Stromal cell of bone marrow (primary cell): ENCODE measurements at places on chromosomes 2 and 18.

GRCh38 chr2:39881948-39882347 is 102.9 kb upstream of the THUMPD2 start:
- DNase-seq: no peak

GRCh38 chr2:110713513-110714362 is 18.6 kb upstream of the ACOXL start:
- DNase-seq: no peak

DNA sequence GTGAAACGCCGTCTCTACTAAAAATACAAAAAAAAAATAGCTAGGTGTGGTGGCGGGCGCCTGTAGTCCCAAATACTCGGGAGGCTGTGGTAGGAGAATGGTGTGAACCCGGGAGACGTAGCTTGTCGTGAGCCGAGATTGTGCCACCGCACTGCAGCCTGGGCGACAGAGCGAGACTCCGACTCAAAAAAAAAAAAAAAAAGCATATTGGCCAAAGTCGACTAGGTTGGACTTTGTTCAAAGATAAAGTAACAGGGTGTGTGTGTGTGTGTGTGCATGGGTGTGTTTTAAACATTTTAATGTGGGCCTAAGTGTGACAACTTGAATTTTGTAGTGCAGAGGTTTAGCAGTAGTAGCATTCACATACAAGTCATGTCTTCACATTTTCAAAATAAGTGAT is 11.7 kb downstream of the GEMIN6 start:
- DNase-seq: no peak

- DNase-seq: no peak
These were observed 201.5 kb upstream of the RAB6C start for GRCh38 chr2:129777762-129778583.

- no peak for DNase-seq
These were observed 118.4 kb downstream of the PKP4 start for GRCh38 chr2:158575051-158575635.

DNA sequence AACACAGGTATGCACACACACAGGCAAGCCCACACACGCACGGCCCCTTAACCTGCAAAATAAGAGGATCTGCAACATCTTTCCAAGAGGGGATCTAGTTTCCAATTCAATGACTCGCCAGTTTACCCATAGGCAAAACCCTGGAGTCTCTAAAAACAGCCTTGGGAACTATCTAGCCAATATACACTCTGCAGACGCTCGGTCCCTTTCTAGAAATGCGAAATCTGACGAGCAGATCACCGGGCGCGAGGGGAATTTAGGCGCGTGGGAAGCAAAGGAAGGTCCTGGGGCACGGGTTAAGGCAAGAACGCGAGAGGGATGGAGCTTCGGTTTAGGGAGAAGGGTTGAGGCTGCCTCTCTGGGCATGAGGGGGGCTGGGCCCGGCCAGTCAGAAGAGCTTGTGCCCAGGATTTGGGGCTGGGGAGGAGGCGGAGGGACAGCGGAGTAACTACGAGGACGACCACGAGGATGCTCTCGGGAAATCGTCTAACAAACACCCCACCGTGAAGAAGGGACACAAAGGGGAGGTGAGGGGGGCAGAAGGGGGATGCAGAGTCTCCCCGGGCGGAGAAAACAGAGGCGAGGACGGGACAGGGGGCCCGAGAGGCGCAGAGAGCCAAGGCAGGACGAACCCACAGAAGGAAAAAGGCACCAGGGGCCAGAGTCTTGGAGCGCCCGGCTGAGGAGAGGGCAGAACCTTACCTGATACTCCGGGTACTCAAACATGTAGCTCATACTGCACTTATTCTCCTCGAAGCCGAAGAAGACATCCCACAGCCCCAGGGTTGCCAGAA is 542 bp downstream of the PGAP1 start:
- DNase-seq: peak; percentile 17

DNA sequence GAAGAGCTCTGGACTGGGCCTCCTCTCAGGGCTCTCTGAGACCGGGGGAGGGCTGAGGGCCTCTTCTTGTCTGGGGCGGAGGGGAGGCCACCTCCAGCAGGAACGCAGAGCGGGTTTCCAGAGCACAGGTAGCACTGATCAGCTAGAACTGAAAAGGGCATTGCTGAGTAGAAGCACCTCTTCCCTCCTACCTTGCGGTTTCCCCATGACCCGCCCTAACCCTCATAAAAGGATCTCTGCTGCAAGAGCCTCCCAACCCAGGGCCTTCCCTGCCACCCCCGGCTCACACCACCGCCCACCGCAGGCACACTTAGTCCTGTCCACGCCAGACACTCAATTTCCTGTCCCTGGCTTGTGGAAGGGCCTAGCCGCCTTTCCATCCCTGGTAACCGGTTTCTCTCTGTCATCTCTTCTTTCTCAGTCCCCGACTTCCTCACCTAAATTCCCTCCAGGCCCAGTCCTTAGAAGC is 966 bp downstream of the ADCY3 start:
- no peak for DNase-seq

DNA sequence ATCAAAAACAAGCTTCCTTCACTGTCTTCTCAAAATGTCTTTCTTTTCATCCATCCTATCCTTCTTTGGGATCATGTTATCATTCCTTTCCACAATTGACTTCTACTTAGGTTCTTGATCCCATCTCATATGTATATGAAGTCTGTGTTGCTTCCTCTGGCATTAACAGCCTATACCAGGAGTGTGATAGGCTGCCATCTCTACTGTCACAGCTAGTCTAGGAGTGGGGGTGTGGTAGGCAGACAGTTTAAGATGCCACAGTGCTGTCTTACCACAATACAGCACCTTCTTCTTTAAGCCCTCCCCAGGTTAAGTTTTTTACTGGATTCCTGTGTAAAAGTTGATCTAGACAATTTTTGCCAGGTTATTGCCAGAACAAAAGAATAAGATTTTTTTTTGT is 3.7 kb upstream of the HTR2B start:
- DNase-seq: no peak

DNA sequence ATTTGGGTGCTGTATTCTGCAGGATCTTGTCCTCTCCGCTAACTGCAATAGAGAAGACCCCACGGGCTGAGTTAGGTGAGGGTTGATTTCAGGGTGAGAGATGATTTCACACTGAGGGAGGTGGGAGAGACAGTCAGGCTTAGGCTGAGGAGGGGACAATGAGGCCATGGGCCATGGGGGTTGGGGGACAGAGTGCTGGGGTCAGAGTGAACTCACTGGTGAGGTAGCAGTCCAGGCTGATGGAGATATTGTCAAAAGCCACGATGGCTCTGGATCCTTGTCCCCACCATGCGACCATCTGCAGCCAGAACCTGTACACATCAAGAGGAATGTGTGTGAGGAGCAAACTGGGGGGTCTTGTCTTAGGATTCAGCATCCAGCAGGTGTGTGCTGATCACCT is 160.0 kb downstream of the CLIP4 start:
- DNase-seq: no peak

GRCh38 chr2:233442028-233442310 is 87.7 kb downstream of the DGKD start:
- no peak for DNase-seq

- DNase-seq: peak; percentile 48
These were observed 33.3 kb upstream of the PGAP1 start for GRCh38 chr2:196959734-196960338.

GRCh38 chr2:9808334-9809063 is 34.8 kb upstream of the TAF1B start:
- no peak for DNase-seq

GRCh38 chr2:111165084-111165483 is 44.4 kb downstream of the BCL2L11 start:
- no peak for DNase-seq

GRCh38 chr2:124018890-124019289 is 6.2 kb upstream of the CNTNAP5 start:
- DNase-seq: no peak

GRCh38 chr2:107354175-107354574 is 468.2 kb upstream of the ST6GAL2 start:
- no peak for DNase-seq

GRCh38 chr2:143726151-143726845 is 597.1 kb downstream of the ARHGAP15 start:
- DNase-seq: no peak

GRCh38 chr2:76450024-76450475 is 739.3 kb upstream of the GCFC2 start:
- no peak for DNase-seq

GRCh38 chr2:165273176-165273575 is 34.0 kb downstream of the SCN2A start:
- no peak for DNase-seq

- no peak for DNase-seq
These were observed 186.6 kb downstream of the GBX2 start for GRCh38 chr2:235981631-235982030.

GRCh38 chr2:138522556-138522955 is 21.0 kb downstream of the SPOPL start:
- DNase-seq: no peak

DNA sequence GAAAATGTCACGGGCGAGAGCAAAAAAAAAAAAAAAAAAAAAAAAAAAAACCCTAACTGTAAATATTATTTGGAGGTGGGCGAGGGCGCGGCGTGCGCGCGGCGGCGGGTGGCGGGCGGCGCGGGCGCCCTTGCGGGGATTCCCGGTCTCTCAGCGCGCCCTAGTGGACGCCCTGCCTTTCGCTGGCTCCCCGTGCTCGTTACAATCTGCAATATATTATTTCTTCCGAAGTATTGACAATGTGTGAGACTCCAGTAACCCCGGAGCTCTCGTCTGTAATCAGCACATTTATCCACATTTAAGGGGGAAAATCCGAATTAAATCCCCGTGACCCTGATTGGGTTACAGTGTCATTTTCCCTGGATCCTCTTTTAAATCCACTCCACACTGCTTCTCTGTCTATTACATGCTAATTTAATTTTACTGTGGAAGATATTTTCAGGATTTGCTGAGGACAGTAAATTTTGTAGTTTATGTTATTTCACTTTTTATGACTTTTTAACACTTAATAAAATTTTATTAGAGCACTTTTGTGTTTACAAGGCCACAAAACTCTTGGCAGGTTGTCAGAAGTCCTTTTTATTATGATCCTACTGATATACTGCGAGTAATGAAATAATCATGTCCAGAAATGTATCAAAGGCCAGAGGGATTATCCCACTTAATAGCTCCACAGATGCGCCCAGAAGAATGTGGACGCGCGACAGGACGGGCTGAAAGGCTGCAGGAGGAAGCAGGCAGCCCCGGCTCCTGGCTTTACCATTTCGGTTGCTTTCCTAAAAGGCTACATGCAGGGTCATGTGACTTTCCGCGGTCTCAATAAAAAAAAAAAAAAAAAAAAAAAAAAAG is 369.1 kb downstream of the MTX2 start:
- peak; percentile 45 for DNase-seq

GRCh38 chr2:65027616-65028244 is 28.5 kb upstream of the CEP68 start:
- no peak for DNase-seq

- no peak for DNase-seq
These were observed 370.6 kb upstream of the UBE2E3 start for GRCh38 chr2:180609626-180610340.

- DNase-seq: peak; percentile 71
These were observed 6.5 kb upstream of the KCNG2 start for GRCh38 chr18:79790996-79791972.

- peak; percentile 6 for DNase-seq
These were observed 766 bp downstream of the MFF start for GRCh38 chr2:227325839-227326195.

DNA sequence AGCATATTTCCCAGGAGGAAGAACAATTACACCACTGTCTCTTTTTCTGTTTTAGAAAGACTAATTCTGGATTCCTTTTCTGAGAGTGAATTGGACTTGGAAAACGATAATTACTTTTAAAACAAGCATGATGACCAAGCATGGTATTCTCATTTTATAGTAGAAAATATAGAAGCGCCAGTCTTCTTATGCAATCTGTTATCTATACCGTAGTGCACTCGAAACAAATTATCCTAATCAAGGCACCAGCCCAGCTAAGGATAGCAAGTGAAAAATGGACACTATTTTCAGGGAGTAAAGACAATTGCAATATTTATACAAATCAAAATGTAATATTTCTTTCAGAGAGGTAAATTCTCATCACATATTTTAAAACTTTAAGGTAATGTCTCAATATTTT is 892.1 kb upstream of the POU3F3 start:
- DNase-seq: no peak
